ENCODE measurements at places on chromosomes 4 and X.

GRCh38 chr4:100190643-100191600, 654 bp upstream of the DDIT4L start:
- DNase-seq, result no peak

DNA sequence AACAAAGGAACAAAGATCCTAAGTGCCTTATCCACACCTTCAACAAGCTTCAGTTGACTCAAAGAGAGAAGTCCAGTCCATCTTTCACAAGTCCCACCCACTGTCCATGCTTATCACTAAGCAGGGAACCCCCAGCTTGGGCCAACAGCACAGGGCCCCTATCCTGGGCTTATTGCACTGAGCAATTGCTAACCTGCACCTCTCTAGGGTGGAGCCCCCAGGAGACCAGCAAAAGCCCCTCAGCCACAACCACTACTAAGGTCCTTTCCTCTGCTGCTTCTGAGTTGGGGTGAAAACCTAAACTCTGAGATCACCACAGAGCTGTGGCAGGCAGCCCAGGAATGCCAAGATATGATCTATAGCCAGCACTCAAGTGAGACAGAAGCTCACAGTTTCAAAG, 96.7 kb upstream of the PBDC1 start:
- DNase-seq, result no peak

GRCh38 chr4:82076359-82076758, 297.4 kb downstream of the HNRNPD start:
- no peak for DNase-seq

GRCh38 chrX:131828482-131828881, 194.6 kb upstream of the STK26 start:
- DNase-seq, result peak; percentile 72

- DNase-seq, result no peak
Measured at GRCh38 chrX:8845469-8845868, 44.3 kb upstream of the FAM9A start.

Data from hematopoietic multipotent progenitor cell treated with erythropoietin and hydrocortisone succinate and interleukin-3 and kit ligand, for 8 days (in vitro differentiated cells).